ENCODE measurements at places on chromosomes 2 and 18. TPM values are rescaled to one million over a fixed set of nuclear protein-coding genes. Genes with fewer than 3 reads are reported as not detected.

DNA sequence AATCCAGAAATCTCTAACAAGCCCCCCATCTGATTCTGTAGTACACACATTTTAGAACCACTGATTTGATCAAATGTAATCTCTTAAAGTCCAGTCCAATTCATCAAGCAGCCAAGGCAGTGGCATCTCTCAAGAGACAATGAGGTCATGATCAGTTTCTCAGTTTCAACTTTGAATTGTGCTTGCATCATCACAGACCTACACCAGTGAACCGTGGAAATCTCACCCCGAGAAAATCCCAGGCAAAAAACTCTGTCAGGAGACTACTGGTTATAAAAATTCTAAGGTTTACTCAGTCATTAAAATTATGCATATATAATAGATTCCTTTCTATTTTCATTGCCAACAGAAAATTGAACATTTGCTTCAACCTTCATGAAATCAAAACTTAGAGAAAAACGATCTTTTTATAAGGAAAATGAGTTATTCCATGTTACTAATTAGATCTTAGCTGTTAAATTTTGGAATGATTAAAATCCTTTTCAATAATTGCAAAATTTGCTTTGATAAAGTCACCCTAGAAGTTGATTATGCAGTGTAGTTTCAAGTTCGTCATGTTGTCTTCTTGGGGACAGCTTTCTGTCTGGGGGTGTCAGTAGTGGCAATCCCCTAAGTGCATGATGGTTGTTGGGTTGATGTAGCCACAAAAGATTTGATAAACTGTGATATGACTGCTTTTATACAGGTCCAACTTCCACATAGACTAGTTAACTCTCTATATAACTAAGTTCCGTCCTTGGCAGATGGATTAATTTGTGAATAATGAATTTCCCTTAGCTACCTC lies 235.0 kb downstream of the CAMKMT start:
- DNase-seq: no peak

GRCh38 chr2:187640926-187641510 lies 86.8 kb upstream of the TFPI start:
- no peak for DNase-seq

GRCh38 chr2:158693476-158693875 lies 101.6 kb upstream of the DAPL1 start:
- DNase-seq: no peak

PEX13 gene
- polyA plus RNA-seq: 30.1 TPM
